ENCODE measurements at places on chromosomes 13 and 19.

DNA sequence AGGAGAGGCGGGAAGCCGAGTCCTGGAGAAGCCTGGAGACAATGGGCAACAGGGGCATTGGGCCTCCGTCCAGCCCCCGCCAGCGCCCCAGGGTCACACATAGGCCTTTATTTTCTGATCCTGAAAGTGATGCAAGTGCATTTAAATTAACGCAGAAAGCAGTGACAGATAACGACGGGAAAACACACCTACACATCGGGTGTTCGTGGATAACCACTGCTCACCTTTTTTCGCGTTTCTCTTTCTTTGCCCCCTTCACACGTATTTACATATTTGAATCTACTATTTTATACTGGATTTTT is 30.4 kb upstream of the GRTP1 start:
- no peak for DNase-seq

DNA sequence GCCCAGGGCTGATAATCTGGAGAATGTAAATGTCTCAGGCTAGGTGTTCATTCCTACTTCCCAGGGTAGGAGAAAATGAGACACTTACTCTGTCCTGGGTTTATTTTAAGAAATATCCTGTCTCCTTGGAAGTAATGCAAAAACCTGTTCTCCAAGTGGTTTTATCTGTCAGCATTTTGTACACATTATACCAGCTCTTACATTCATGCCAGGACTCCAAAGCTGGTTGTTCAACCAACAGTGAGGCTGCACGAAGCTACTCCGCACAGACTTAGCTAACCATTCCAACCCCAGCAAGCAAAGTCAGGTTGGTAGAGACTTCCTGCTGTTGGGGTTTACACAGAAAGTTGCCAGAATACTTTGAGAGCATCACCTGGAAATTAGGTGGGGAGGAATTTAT is 55.6 kb downstream of the SLC7A1 start:
- no peak for DNase-seq

DNA sequence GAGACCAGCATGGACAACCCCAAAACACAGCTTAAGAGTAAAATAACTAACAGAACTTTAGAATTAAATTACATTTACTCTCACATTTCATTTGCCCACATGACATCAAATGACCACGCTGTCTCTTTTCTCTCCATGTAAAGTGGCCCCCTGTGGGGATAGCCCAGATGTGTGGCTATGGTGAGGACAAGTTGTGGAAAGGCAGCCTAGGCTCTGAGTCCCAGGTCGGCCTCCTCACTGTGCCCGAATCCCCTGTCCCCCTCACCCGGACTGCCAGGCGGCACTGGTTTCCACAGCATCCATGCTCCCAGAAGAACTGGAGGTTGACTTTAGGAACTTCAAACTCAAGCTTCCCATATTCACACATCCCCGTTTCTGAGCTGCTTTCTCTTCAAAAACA is 111.8 kb upstream of the UQCRFS1 start:
- DNase-seq, result no peak

- no peak for DNase-seq
Observed at GRCh38 chr13:44331912-44332851, 41.4 kb upstream of the SERP2 start.

DNA sequence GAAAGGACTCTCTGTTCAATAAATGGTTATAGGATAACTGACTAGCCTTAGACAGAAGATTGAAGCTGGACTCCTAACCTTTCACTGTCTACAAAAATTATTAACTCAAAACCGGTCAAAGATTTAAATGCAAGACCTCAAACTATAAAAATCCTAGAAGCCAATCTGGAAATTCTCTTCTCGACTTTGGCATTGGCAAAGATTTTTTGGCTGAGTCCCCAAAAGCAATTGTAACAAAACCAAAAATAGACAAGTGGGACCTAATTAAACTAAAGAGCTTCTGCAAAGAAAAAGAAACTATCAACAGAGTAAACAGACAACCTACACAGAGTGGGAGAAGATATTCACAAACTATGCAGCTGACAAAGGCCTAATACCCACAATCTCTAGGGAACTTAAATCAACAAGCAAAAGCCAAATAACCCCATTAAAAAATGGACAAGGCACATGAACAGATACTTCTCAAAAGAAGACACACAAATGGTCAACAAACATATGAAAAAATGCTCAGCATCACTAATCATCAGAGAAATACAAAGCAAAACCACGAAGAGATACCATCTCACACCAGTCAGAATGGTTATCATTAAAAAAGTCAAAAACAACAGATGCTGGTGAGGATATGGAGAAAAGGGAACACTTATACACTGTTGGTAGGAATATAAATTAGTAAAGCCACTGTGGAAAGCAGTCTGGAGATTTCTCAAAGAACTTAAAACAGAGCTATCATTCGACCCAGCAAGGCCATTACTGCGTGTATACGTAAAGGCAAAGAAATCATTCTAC is 266.3 kb downstream of the DNAJC15 start:
- no peak for DNase-seq

DNA sequence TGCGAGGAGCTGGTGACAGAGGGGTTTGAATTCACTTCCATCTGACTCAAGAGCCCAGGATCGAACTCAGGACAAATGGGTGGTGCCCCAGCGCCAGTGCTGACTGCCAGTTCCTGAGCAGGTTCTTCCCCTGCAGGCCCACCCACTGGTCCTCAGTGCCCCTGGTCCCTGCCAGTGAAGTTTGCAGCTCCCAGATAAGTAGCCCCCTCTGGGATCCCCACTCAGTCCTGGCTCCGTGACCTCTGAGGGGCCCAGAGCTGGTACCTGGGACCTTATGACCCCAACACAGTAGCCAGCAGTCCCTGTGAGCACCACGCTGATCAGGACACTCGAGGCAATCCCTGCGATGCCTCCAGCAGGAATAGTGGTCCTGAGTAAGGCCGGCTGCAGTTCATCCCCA is 11.3 kb upstream of the CEACAM20 start:
- DNase-seq, result no peak

DNA sequence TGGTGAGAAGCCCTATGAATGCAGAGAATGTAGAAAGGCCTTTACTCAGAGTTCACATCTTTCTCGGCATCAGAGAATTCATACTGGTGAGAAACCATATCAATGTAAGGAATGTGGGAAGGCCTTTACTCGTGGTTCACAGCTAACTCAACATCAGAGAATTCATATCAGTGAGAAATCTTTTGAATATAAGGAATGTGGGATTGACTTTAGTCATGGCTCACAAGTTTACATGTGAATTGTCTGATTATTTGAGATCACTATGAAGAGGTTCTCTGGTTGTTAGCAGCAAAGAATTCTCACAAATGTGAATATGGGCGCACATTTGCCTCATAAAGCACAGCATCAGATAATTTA is 43.7 kb downstream of the ZNF585A start:
- DNase-seq, result no peak

GRCh38 chr13:77377016-77377415 is 50.1 kb upstream of the MYCBP2 start:
- DNase-seq, result no peak

- no peak for DNase-seq
Observed at GRCh38 chr13:83057119-83057518, 825.2 kb downstream of the SLITRK1 start.

- no peak for DNase-seq
Observed at GRCh38 chr19:49949742-49950589, 11.0 kb downstream of the SIGLEC11 start.

- no peak for DNase-seq
Observed at GRCh38 chr13:110965038-110965754, 50.3 kb upstream of the ANKRD10 start.

GRCh38 chr13:98544104-98544710 is 32.7 kb downstream of the STK24 start:
- no peak for DNase-seq

GRCh38 chr13:95954266-95954665 is 98.9 kb downstream of the UGGT2 start:
- no peak for DNase-seq

GRCh38 chr13:112968380-112968909 is 569 bp upstream of the MCF2L start:
- DNase-seq, result no peak

GRCh38 chr13:67505376-67505775 is 275.2 kb upstream of the PCDH9 start:
- DNase-seq, result no peak

DNA sequence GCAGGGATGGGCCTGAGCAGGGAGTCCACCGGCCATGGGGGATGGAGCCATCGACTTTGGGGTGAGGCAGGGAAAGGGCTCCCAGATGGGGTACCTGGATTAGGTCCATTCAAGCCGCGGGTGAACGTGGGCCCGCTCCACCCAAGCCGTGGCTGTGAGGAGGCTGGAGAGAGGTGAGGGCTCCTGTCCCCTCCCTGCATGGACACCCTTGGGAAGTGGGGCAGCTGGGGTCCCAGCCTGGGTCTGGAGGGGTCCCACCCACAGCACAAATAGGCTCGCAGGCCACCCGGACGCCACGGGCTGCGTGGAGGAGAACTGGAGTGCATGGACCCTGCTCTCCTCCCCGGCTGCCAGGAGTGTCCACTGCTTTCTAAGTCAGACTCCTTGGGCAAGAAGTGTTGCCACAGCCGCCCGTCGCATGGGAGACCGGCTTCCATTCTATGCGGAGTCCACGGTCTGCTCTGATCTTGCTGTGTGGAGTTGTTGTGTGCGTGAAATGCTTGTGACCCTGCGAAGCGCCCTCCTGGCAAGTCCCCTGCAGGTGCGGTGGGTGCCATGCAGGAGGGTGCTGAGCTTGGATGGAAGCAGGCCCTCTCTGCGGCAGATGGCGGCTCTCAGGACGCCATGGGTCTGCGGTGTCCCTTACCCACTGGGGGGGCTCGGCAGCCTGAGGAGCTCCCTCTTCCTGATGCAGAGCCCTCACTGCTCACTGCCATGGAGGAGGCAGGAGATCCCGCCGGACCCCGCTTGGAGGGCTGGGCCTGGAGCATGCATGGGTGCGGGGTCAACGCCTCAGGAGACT is 2.0 kb downstream of the DAZAP1 start:
- DNase-seq, result no peak

GRCh38 chr13:34357435-34358232 is 539.7 kb downstream of the RFC3 start:
- DNase-seq, result no peak

GRCh38 chr19:34766386-34766785 is 6.6 kb downstream of the ZNF599 start:
- DNase-seq, result no peak

DNA sequence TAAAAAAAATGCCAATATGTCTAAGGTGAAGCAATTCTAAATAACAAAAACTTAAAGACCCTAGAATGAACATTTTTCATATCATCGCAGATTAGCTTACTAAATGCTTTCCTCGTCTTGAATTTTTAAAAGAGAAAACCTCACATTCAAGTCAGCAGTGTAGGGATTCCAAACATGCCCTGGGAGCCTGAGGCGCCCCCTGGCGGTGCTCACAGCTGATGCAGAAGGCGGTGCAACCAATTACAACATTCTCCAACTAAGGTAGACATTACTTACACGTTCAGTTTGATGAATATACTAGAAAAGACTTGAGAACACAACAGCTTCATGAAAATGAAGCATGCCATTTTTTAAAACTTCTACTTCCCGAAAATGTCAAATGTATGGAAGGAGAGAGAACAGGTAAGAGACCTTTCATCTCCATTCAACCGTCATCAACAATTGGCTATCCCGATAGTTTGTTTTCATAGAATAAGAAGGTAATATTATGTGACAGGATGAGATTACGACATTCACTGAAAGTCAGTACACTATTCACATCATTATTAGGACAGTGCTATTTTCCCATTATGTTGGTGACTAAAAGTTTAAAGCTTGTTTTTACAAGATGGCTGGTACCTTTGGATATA is 304.4 kb downstream of the DCLK1 start:
- no peak for DNase-seq

DNA sequence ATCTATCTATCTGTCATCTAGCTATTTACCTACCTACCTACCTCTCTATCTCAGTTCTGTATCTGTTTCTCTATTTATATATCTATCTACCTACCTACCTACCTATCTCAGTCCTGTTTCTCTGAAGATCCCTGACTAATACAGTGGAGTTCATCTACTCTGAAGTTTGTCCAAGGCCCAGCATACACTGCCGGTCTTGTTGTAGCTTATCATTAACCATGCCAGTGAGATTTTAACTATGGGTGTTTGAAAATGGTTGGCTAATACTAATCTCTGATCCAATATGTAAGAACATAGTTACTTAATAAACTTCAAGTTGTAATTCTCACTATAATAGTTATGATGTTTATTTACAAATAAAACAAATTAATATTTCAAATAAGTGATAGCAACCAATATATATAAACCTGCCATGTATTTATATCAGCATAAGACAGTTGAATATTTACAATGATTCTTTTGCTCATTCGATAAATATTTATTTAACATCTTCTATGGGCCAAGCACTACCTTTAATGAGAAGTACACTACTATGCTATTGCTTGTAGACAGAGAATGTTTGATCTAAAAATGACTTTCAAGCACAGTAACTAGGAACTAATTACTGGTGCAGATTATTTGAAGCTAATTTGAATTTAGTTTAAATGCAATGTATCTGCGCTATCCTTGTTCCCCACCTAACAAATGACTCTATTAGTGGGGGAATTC is 242.1 kb downstream of the KLF5 start:
- no peak for DNase-seq

- no peak for DNase-seq
Observed at GRCh38 chr13:78192716-78193115, 274.1 kb upstream of the EDNRB start.

DNA sequence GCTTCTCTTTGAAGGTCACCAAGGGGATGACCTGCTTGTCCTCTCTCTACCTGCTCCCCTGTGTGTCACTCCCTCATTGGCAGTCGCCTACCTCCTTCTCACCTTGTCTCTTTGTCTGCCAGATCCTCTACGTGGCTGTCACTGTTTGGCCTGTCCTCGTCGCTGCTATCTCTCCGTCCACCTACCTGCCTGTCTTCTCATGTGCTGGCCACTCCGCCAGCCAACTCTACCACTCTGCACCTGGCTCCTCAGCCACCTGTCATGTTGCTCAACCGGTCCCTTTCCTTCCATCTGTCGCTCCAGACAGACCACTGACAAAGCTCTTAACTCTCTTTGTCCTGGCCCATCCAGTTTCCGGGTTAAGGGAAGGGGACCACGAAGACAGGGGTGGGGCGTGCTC is at the start of gene KLK12:
Gene KLK12, minus strand, starts transcription at position 299 of the 400 bp plus-strand sequence. CDS start 381 bp downstream, outside the sequence.
- no peak for DNase-seq

GRCh38 chr13:112034231-112034630 is 32.7 kb upstream of the SOX1 start:
- no peak for DNase-seq

- no peak for DNase-seq
Observed at GRCh38 chr13:21638319-21639282, 32.3 kb upstream of the FGF9 start.

DNA sequence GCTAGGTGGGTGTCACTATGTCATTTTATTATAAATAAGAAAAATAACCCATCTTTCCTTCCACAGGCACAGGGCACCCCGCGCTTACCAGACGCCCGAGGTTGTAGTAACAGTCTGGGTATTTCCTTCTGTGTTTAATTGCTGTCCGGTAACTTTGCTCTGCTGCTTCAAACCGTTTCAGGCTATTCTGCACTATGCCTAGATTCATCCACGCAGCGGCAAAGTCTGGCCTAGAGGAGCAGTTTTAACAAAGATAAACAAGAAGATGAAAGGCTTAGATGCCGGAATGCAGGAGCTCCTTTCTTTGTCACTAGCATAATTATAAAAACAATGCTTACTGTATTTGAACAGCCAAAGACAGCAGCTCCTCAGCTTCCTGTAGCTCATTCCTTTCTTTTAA is 36.9 kb upstream of the GGACT start:
- DNase-seq, result no peak

- DNase-seq, result no peak
Observed at GRCh38 chr13:98213354-98213753, 36.3 kb upstream of the RNF113B start.

All from CD4-positive, alpha-beta T cell treated with Interleukin-15 for 1 hour (primary cell).